Urinary bladder (tissue), 4 donors: ENCODE measurements at places on chromosomes 4 and X.
A peak's percentile ranks its signal among the peaks of the same experiment; 100 is the strongest.

DNA sequence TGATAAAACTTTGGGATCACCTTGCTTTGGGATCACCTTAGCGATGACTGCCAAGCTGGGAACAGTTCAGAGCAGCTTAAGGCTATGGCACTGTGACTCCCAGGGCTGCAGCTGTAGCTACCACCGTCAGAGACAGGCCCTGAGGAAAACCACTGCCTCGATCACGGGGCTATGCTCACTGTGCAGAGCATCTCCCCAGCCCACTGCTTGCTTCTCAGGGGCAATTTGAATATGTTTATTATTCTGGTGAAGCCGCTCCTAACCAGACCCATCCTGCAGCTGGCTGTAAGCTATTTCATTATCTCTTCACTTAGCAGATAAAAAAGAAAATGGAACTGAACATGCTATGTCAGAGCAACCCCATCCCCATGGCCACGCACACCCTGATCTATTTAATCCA is 328.5 kb downstream of the EVC2 start:
- DNase-seq: no peak

DNA sequence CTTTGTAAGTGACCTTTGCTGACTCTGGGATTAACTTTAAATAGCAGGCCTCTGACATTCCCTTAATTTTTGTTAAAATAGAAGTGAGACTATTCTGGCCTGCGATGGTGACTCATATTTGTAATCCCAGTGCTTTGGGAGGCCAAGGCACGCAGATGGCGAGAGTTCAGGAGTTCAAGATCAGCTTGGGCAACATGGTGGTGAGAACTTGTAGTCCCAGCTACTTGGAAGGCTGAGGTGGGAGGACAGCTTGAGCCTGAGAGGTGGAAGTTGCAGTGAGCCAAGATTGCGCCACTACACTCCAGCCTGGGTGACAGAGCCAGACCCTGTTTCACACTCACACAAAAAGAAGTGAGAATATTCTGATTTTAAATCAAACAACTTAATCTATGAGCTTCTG is 27.3 kb downstream of the ZNF330 start:
- DNase-seq: no peak

DNA sequence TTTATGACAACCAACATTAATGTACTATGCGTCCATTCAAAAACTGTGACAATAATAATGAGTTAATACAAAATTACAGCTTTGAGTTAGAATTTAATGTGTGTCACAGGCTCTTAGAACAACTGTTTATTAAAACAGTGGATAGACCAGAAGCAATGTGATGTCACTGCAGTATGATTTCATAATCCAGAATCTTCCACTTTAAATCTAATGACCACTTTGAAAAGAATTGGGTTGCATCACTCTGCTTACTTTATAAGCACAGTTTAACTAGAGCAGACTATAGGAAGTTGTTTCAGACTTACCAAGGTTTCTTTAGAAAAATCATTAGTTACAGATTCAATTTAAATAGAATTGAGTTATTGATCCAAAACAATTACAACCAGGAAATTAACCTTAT is 758.5 kb downstream of the KCTD8 start:
- no peak for DNase-seq

DNA sequence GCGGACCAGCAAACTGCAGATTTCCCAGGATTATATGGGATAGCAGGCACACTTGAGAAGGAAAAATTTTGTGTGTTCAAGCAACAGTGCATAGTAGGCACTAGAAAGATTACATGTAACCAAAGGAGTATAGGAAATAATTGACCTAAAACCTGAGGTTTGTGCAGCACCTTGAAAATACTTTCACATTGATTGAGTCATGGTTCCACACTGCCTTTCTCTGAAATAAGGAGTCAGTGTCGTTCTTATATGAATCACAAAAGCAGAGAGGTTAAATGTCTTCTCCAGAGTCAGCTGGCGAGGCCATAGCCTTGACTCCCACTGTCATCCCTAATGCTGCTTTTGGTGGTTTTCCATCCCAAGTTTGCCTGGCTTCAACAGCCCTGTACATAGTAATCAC is 138.9 kb downstream of the SOWAHB start:
- no peak for DNase-seq

- DNase-seq: peak; percentile 71
These were observed 3.9 kb downstream of the FGF2 start for GRCh38 chr4:122830426-122831095.

DNA sequence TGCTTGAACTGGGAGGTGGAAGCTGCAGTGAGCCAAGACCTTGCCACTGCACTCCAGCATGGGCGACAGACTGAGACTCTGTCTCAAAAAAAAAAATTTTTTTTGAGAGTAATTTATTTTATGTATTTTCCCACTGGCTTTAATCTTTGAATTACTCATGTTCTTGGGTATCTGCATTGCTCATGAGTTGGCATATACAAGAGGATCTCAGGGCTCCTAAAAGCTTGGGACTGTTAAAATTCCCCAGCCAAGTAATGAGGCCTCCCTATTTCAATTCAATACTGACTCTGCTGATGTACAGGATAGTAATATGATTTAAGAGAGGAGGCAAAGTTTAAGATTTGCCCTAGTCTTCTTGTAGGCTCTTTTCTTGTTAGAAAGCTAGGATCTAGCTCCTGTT is 6.2 kb downstream of the IL21 start:
- DNase-seq: no peak

DNA sequence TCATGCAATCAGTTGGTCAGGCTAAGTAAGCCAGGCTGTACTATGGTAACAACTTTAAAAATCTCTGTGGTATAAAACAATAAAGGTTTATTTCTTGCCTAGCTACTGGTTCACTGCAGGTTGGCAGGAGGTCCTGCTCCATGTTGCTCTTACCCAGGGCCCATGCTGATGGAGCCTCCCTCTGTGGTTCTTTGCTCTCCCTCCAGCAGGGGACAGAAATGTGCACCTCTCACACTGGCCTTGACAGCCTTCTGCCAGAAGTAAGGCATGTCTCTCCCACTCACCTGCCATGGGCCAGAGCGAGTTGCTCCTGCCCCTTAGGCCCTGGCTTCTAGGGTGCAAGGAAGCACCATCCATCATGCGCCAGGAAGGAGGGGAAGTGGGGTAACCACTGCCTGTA is 31.1 kb downstream of the CLDN22 start:
- no peak for DNase-seq

- DNase-seq: no peak
These were observed 250.4 kb downstream of the PTTG2 start for GRCh38 chr4:38210396-38211114.

DNA sequence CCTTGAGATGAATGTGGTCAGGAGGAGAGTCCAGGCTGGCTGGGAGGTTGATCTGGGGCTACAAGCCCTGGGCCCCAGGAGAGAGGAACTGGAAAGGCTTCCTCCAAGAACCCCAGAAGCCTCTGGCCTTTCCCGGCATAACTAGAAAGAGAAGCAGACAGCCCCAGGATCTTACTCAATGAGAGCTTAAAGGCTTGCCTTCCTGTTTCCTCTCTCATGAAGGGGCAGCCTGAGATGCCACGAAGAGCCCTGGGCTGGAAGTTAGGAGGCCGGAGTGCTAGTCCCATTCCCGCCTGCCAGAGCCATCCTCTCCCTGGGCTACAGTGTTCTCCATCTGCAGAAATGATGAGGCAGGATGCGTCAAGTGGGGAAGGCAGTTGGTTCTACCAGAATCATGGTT is 20.1 kb upstream of the XPNPEP2 start:
- DNase-seq: no peak

DNA sequence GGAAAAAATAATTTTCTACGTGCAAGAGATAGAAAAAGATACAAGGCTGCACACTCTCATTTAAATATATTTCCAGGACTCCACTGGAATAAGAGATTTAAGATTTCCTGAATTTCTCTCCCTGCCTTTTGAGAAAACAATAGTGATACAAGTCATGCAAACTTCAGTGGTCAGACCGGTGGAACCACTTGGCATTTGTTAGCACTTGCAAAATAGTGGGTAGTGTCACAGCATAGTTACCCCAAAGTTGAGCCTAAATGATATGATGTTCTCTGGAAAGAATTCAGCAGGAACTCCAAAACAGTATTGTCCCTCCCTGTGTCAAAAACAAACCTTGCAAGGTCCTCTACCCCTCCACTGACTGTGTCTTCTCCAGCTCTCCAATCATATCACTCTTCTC is 102.3 kb downstream of the ANKRD50 start:
- DNase-seq: peak; percentile 54

DNA sequence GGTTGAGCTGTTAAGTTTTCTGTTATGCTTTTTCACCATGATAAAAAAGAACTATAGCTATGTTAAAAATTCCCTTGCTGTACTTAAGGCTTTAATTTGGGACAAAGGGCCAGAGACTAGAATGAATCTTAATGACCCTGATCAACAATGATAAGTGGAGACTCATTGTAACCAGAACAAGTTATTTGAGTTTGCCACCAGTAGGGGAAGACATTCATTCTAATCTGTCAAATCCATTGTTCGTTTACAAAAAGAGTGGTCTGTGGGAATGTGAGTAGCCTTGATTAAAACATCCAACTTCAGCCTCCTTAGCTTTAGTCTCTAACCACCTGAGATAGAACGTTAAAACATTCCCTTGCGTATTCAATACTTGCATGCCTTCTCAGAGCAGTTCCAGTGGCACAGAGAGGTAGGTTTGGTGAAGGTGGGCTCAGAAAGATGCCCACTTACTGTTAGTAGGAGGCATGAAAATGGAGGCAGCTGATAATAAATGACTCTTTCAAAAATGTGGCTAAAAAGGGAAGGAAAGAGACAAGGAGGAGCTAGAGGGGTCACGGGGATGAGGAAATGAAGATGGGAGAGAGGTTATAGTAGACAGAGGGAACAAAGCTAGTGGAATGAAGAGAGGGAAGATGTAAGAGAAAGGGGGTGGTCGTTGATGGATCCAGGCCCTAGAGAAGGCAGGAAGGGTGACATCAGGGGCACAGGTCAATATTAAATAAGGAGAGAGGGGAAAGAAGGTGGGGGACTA is 66.2 kb downstream of the EGF start:
- no peak for DNase-seq

GRCh38 chr4:22667332-22667940 is 25.3 kb upstream of the GBA3 start:
- no peak for DNase-seq

DNA sequence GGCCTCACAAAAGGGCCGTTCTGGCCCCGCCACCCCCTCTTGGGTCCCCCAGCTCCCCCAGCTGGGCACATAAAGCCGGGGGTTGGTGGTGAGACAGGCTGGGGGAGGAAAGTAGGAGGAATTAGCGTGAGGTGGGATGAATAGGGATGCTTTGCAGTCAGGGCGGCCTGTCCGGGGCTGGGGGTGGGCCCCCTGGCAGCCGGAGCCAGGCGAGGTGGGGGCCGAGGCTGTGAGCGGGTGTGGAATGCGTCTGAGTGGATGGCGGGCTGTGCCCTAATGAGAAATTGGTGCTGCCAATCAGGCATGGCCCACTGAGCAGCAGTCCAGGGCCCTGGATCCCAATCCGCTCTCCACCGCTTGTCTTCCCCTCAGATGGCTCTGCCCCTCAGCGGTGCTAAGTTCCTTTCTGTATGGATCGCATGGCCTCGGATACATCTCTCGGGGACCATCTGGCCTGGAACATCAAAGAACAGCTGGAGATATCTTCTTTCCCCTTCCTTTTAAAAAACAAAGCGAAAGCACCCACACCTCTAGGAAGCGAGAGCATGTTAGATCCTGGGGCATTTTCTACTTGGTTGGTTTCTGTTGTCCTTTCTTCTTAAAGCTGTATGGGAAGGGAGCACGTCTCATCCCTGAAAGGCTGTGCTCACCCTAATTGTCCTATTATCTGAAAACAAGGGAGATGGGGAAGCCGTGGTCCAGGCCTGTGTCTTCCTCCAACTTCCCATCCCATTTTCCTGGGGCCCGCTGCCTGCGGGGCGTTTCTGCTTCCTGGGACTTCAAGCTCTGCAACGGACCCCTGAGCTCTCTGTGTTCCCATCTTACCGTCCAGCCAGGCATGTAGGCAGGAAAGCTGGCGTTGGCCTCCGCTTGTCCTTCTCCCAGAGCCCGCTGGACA is 106.9 kb downstream of the SORCS2 start:
- DNase-seq: no peak

DNA sequence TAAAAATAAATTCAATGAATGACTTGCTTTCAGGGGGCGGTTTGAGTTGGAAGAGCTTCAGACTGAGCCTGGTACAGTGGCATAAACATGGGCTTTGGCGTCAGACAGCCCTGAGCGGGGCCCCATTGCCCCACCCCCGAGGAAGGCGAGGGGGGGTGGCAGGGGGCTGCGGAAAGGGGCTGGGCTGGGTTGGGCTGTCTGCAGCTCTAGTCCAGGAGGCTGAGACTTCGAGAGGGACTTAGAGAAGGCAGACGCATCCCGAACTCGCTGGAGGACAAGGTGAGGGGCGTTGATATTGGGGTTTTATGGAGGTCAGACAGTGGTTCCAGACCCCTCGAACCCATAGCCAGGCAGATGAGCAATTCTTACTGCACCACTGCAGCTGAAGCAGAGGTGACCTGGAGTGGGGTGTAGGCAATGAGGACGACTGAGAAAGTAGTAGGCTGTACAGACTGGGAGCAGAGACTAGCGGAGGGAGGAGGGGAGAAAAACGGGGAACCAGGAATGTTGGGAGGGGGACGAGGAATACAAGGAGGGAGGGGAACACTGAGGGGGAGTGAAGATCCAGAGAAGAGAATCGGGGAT is at the start of gene MAGED2:
Gene MAGED2, plus strand, starts transcription at position 222 of the 585 bp plus-strand sequence. CDS start 1,587 bp downstream, outside the sequence.
- DNase-seq: peak; percentile 29

GRCh38 chr4:140070366-140070765 is 83.6 kb downstream of the MAML3 start:
- DNase-seq: no peak

DNA sequence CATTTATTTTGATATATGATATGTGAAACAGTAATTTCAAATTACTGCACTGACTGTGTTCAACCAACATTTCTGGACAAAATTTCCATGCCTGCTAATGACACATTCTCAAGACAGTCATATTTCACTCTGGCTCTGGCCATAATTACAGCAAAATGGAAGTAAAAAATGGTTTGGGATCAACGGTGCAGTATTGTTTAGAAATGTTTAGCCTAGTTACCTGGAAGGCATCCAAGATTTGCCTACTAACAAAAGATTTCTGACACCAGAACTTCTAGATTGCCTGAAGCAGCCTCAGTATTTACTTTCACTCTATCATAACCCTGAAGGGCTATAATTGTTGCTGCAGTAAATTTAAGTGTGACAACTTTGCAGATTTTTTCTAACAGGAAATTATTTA is 416.3 kb downstream of the PCDH10 start:
- DNase-seq: peak; percentile 10

GRCh38 chr4:118767109-118767508 is 68.8 kb downstream of the SEC24D start:
- DNase-seq: no peak

DNA sequence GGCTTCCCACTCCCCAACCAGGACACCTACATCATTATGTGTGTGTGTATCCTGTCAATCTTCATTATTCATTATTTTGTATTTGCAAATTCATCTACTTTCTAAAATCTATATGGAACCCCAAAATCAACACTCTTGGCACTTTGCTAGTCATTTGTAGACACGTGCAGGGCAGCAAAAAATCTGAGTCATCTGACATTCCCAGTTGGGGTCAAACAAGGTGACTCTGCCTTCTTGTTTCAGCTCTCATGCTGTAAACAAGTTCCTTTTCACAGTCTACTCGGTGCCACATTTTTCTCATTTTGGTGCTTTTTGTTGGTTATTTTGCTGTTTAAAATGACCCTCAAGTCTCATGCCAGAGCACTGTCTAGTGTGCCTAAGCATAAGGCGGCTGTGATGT is 5.9 kb downstream of the MRFAP1L1 start:
- no peak for DNase-seq

- no peak for DNase-seq
These were observed 103.0 kb downstream of the CPZ start for GRCh38 chr4:8695237-8696219.
